ENCODE measurements at places on chromosomes 7 and 10.

- peaks cover 3% of the 10 kb centered on the region for H3K36me3 ChIP-seq
- no peaks in the 10 kb centered on the region for H3K27me3 ChIP-seq
- H3K4me3 ChIP-seq, result no peak overlapping the region
- H3K4me1 ChIP-seq, result peaks cover 10% of the 10 kb centered on the region
These were observed 52.1 kb downstream of the SUFU start for GRCh38 chr10:102555781-102556328.

GRCh38 chr7:55272328-55272727 lies 92.8 kb upstream of the LANCL2 start:
- peaks cover 4% of the 10 kb centered on the region for H3K27me3 ChIP-seq
- H3K4me3 ChIP-seq, result no peak overlapping the region
- H3K36me3 ChIP-seq, result no peaks in the 10 kb centered on the region
- DNase-seq, result no peak
- H3K27ac ChIP-seq, result no peak overlapping the region

GRCh38 chr7:91343420-91343960 lies 79.3 kb downstream of the FZD1 start:
- H3K27me3 ChIP-seq, result no peaks in the 10 kb centered on the region
- H3K36me3 ChIP-seq, result no peaks in the 10 kb centered on the region
- H3K4me1 ChIP-seq, result no peaks in the 10 kb centered on the region
- no peak for DNase-seq
- no peak overlapping the region for H3K27ac ChIP-seq

GRCh38 chr10:14601326-14601725 lies 173.4 kb downstream of the FAM107B start:
- peak overlapping the region; percentile 96 for H3K27ac ChIP-seq
- no peak for DNase-seq
- no peaks in the 10 kb centered on the region for H3K27me3 ChIP-seq

All from activated CD4-positive, alpha-beta memory T cell treated with anti-CD3 and anti-CD28 coated beads for 36 hours (primary cell).